Regular cardiac myocyte (primary cell): ENCODE measurements at places on chromosomes 12 and 14. TPM values are rescaled to one million over a fixed set of nuclear protein-coding genes. Genes with fewer than 3 reads are reported as not detected.

Gene SELPLG
- 0.85 and 1.3 TPM in 2 replicates for total RNA-seq

Gene MYO1H
- not detected in 2 replicates for total RNA-seq

Gene TAS2R42
- total RNA-seq: not detected in 2 replicates

Gene IRAK4
- total RNA-seq: 17.8 and 21.7 TPM in 2 replicates

Gene MYF6
- not detected in 2 replicates for total RNA-seq

Gene INHBC
- not detected in 2 replicates for total RNA-seq
